Myocyte (in vitro differentiated cells): ENCODE measurements at places on chromosomes 1 and 21. TPM values are rescaled to one million over a fixed set of nuclear protein-coding genes. Genes with fewer than 3 reads are reported as not detected.

DNA sequence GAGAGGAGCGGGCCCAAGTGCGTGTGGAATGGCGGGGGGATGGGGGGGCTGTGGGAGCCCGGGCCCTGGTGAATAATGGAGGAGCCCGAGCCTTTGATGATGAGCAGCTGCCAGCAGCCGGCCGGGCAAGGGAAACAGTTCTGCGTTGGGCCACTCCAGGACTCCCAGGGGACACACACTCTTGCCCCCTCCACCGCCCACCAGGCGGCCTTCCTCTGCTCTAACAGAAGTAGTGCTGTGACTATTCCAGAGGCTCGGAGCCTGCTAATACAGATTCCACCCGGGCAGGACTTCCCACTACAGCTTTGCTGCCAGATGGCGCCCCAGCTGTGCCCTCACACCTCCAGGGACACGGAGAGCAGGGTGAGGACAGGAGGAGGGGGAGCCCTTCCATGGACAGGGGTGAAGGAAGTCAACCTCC lies 48.2 kb upstream of the LRP8 start:
- no peak for DNase-seq

DNA sequence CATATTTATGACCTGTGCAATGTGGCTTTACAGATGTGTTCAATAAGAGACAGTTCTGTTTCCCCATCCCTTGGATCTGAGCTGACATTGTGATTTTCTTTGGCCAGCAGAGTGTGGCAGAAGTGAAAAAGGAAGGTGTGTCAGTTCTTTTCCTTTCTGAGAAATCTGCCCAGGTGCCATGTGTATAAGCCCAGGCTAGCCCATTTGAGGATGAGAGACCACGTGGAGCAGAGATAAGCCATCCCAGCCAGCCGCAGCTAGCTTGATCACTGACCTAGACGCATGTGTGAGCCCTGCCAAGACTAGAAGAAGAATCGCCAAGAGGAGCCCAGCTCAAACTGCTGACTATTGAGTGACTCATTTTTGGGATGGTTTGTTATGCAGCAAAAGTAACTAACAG lies 127.8 kb downstream of the KCNJ6 start:
- no peak for DNase-seq

- DNase-seq = no peak
Measured at GRCh38 chr1:81700728-81701470, 99.8 kb upstream of the ADGRL2 start.

- peak; percentile 64 for DNase-seq
Measured at GRCh38 chr1:197924516-197925123, 7.4 kb downstream of the LHX9 start.

- no peak for DNase-seq
Measured at GRCh38 chr1:58950897-58951296, 167.1 kb upstream of the JUN start.

Gene PGLYRP4
- not detected in 2 replicates for total RNA-seq

DNA sequence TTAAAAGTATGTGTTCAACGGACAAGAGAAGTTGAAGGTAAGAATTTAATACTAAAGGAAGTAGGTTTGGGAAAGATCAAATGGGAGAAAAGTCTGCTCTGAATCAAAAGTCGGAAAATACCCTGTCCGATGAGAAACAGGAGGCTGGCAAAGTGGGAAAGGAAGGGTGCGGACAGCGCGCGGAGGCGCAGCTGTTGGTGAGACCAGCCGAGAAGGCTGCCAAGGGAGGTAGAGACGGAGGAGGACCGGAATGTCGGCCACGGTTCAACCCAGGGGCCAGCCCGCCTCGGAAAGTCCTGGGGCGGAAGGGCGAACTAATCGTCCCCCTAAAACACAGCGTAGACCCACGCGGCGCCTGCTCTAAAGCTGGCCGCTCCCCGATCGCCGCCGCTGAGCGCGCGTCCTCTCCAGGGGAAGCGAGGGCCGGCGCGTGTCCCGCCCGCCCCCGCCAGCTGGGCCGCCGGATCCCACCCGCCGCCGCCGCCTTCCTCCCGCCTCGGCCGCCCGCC lies 639 bp upstream of the SPATA1 start:
- peak; percentile 79 for DNase-seq

Gene EFNA4
- 4.9 and 8.3 TPM in 2 replicates for total RNA-seq

DNA sequence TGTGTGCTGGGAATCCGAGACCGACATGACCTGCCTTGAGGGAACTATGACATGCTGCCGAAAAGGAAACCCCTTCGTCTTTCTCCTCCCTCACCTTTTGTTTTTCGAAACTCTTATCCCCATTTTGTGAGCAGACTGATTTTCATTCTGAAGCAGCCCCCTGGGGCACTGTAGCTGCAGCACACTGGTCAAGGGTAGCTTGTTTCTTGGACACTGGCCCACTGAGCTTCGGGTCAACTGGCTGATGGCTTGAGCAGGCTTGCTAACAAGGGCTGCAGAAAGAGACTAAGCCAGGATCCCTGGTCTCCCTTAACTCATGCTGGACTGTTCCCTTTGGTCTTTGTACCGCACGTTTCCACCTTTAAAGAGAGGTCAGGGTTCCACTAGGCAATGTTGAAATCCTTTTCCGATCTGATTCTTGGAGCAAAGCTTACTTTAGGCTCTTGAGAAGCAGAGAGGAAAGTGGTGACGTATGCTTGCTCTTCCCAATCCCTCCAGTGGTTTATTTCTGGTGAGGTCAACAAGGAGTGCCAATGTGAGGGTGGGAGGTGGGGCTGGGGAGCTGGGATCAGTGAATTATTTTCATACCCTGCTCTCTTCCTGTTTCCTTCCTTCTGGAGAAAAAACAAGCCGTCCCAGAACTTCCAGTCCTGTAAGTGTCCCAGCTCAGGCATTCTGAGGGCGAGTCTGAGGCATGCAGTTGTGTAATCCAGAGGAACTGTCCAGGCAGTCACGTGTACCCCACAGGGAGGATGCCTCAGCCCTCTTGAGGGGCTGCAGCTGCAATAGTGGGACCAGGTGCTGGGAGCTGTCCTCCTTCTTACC lies 7.6 kb downstream of the CYP4B1 start:
- no peak for DNase-seq

DNA sequence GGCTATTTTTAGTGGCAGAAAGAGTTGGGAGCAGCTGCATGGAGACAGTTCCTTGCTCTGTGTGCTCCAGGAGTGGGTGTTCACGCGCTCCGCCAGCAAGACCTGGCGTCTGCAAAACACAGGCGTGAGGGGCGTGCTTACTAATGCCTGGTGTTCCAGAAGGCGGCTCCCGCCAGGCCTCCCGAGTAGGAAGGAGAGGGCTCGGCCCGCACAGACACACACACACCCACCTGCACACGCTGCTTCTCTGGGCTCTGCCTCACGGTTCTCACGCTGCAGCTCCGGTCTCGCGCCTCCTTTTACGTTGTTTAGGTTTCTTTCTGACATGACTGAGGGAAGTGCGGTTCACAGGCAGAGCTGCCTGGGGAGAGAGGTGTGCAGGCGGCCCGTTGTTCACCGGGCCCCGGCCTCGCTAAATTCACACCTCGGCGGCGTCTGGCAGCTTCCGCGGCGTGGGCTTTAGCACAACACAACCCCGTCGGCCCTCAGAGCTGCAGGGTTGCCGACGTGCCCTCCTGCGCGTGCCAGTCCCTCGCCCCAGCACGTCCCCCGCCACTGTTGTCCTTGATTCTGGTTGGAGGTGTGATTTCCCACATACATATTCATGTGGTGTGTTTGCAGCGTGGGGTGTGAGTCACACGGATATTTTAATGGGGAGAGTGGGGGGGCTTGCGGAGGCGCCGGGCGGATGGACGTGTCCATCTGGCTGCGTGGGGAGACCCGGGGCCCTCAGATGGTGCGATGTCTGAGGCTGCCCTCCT lies 77.0 kb downstream of the SKI start:
- peak; percentile 68 for DNase-seq

DNA sequence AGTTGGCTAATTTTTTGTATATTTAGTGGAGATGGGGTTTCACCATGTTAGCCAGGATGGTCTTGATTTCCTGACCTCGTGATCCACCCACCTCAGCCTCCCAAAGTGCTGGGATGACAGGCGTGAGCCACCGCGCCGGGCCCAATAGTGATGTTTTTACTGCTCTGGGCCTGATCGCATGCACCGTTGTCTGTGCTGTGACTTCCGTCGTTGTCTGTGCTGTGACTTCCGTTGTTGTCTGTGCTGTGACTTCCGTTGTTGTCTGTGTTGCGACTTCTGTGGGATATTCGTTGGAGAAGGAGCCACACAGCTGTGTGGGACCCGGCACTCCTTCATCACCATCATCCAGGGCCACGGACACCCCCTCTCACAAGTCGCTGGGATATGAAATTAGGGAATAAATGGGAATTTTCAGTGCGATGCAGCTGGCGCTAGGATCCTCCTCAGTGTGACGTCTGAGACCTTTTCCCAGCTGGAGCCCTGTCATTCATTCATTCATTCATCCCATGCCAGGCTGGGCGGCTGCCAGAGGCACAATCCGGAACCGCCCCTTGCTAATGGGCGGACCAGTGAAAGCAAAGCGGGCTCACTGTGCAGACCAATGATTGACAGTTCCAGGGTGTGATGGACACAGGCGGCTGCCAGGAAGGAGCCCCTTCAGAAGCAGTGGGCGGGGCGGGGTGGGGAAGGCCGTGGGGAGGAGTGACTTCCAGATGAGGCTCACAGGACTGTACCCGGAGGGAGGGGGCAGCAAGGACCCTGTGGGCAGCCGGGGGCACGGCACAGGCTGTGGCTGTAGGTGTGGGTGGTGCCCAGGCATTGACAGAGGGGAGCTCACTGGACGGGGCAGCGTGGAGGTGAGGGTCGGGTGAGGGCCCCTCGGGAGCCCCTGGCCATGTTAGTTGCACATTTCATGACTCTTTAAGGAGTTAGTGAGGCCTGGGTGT lies 48.9 kb downstream of the PRKCZ start:
- no peak for DNase-seq

Gene SPAG17
- not detected in 2 replicates for total RNA-seq

- no peak for DNase-seq
Measured at GRCh38 chr1:38039331-38040088, 7.1 kb downstream of the POU3F1 start.
